ENCODE measurements at places on chromosomes 11 and 22.

- no peak for DNase-seq
These were observed 25.2 kb downstream of the NRXN2 start for GRCh38 chr11:64697663-64698375.

- DNase-seq = no peak
These were observed 117.4 kb upstream of the SERPIND1 start for GRCh38 chr22:20656516-20656901.

DNA sequence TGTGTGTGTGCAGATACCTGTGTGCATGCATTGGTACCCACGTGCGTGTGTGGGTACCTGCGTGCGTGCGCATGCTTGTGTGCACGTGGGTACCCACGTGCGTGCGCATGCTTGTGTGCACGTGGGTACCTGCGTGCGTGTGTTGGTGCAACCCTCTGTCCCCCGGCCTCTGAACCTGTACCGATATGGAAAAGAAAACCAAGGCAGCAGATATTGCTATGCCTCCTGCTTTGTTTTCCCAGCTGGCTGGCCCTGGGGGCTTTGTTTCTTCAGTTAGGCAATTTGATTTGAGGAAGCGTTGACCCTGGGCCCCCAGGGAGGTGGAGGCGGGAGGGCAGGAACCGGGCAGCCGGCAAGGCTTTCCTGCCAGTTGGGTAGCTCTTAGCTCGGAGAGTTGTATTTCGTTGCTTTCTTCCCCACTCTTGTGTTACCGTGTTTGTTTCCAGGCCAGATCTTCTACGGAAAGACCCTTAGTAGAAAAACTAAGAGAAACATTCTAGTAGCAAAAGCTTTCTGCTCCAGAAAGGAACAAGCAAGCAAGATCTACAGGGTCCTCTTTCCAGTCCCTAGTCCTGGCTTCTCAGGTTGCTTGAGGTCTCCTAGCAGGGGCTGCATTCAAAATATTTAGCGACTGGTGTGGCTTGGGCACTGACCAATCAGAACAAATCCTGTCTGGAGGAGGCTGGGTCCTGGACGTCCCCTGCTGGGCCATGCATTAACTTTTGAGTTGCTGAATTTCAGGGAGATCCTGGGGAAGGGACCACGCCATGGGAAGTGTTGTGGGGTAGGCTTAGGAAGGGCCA is 26.3 kb upstream of the SORL1-AS1 start:
- no peak for DNase-seq

DNA sequence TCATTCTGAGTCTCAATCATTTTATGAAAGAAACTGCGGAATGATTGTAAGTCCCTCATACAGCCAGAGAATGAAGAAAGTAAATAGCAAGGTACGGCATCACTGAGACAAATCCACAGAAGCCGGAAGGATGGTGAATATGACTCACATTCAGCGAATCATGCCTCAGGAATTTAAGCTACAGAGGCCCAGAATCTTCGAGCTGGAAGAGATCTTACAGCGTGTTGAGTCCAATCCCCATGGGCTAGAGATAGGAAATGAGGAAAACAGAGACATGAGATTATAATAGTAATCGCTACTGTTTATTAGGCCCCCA is 173.2 kb downstream of the KIF18A start:
- no peak for DNase-seq

DNA sequence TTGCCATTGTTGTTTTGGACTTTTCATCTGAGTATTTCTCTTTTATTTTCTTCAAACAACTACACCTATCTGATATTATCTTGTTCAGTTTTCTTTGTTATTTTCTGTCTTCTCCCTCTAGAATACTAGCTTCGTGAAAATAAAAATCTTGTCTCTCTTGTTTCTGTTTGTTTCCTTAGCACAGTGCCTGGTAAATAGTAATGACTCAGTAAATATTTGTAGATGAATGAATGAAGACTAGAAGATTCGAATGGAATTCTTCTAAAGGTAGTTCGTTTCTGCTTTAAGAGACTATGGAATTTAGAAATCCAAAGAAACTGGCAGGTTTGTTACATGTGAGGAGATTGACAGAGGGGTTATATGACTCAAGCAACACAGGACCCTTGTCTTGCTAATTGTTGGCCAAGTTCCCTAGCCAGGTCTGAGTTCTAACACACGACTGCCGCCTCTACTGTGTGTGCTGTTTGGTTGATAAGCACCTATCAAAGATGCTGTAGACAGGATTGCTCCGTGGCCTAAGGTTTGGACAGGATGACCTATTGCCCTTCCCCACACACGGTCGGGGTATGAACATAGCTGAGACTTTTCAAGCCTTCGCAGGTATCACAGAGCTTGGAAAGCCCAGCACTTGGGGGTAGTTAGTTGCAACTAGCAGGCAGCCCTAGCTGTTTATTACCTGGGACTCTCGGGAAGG is 831 bp upstream of the TMEM135 start:
- DNase-seq = peak; percentile 12

DNA sequence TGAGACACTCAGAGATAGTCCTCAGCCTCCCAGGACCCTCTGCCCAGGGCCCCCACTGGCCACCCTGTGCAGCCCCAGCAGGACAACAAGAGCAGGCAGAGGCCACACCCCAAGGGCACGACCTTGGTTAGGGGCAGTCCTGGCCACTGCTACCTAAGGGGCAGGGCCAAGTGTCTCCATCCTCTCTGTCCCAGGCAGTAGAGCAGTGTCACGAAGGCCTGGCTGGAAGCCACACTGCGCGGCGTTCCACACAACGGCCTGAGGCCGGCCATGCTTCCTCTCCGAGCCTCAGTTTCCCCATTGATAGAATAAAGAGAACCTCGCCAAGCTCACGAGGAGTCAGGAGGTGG is 1074.3 kb downstream of the BRD1 start:
- DNase-seq = no peak

- DNase-seq = no peak
These were observed 21.6 kb upstream of the NUP160 start for GRCh38 chr11:47869544-47870393.

DNA sequence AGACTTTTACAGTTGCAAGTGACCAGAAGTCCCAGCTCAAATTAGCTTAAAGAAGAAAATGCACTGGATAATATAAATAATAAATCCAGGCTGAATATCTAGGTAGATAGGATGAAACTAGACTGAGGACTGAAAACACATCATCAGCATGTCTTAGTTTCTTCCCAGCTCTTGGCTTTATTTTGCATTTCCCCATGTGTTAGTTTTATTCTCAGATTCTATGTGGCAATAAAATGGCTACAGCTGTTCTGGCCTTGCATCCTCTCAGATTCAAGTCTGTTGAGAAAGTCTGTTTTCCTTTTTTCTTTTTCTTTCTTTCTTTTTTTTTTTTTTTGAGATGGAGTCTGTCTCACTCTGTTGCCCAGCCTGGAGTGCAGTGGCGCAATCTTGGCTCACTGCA is 22.6 kb upstream of the CAT start:
- no peak for DNase-seq

DNA sequence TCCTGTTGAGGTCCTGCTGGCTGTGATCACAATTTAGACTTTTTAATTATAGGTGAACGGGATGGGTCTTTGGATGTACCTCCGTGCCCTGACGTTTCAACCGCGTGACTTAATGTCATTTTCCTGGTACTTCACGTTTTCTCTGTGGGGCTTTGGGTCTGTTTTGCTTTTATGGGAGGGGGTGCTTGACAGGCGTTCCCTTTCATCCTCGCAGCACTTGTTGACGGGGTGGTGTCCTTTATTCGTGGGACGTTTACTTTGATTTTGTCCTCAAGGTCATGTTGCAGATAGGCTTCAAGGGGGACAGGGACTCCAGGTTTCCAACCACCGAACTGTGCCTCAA is 994 bp downstream of the PPP6R3 start:
- DNase-seq = no peak

DNA sequence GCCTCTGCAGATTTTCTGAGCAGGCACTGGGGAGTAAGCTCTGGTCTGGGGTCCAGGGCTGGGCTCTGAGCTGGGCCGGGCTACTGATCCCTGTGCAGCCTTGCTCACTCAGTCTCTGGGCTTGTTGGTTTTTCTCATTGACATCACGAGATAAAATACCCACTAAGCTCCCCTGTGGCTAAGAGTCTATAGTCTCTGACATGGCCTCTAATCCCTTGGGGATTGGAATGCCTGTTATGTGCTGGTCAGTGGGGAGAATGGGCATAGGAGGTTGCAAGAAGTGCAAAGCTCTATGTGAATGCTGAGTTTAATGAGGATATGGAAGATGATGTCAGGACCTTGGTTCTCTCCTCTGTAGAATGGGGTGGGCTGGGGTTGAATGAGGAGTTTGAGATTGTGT is 23.3 kb downstream of the ELF5 start:
- DNase-seq = no peak

GRCh38 chr11:24238771-24239645 is 257.8 kb upstream of the LUZP2 start:
- no peak for DNase-seq

DNA sequence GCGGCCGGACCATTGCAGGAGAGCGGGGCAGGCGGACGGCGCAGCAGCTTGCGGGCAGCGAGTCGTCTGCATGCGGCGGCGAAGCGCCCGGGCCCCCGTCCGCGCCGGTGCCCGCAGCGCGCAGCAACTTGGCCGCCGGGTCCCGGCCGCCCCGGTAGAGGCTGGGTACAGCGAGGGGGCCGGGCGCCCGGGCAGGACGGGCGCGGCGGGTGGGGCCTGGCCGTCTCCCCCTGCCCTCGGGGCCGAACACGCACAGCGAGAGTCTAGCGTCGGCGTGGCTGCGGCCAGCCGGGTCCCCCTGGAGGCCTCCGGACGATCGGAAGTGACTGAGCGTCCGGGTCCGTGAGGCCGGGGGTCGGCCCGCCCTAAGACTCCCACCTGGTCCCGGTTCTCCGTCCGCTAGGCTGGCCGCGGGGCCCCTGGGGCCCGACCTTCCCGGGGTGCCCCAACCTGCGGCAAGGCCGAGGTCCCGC is 775 bp upstream of the TRABD start:
- DNase-seq = no peak

DNA sequence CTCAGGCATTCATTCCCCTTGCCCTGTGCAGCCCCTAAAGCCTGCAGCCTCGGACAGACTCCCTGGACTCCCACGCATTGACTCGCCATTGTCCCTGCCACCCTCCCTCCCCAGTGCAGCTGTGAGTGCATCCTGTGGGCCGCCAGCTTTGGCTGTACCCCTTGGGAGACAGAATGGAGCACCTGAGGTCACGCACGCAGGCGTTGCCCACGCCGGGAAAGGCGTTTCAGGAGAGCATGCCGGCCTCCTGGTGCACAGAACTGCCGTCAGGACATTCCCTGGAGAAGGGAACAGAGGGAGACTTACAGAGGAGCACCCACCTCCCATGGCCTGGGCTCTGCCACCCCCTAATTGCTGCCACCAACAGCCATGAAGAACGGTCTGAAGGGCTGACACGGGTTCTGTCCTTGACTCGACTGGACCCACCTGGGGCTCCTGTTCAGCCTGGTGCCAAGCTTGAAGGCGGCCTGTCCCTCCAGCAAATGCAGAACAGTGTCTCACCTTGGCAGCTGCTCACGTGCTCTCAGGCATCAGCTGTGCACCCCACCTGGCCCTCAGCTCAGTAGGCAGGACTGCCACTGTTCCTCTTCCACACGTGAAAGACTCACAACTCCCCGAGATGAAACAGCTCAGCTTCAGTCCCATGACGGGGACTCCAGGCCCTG is 503.8 kb downstream of the BRD1 start:
- DNase-seq = no peak

- DNase-seq = peak; percentile 64
These were observed 52.5 kb downstream of the TRIM44 start for GRCh38 chr11:35714882-35715627.

- peak; percentile 72 for DNase-seq
These were observed 1.9 kb downstream of the POLD4 start for GRCh38 chr11:67351275-67352005.

DNA sequence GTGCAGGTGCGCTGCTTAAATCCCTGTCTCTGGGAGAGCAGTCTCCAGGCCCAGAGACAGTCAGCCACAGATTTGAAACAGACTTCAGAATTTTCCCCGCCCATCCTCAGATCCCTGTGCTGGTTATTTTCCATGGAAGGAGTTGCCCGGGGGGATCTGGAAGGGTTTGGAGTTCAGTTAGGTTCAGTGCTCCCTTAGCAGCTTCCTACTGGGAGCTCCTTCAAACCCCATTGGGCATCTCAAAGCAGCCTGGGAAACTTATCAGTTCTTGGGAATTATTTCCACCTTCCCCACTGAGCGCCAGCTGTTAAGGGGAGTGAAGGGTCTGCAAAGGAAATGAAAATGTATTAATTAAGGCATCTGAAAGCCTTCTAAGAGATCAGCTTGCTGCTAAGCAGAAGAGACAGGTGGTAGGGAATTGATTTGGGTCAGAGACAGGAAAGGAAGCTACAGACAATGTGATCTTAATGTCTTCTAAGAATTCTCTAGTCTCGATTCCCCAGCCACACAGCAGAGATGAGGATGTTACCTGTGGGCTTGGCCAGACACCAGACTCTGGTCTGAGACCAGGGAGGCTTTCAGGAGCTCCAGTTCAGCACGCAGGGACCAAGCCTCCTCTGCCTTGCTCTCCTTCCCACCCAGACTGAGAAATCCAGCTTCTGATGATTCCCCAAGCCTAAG is 106.2 kb upstream of the TBCEL start:
- no peak for DNase-seq

GRCh38 chr11:120303004-120303637 is 22.0 kb upstream of the TLCD5 start:
- peak; percentile 74 for DNase-seq

DNA sequence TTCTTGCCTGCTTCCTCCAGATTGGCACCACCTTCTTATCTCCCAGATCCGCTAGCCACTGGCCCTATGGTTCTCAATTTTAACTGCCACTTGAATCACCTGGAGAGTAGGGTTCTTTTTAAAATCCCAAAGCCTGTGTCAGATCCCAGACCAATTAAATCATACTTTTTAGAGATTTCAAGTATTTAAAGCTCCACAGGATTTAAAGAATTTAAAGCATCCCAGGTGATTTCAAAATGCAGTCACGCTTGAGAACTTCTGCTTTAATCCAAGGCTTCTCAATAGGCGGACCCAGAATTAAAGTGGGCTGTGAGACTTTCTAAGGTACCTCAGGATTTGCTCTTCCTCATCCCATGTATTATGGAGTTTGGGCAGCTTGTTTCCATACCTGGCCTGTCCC is 400.0 kb downstream of the SOX6 start:
- DNase-seq = no peak

DNA sequence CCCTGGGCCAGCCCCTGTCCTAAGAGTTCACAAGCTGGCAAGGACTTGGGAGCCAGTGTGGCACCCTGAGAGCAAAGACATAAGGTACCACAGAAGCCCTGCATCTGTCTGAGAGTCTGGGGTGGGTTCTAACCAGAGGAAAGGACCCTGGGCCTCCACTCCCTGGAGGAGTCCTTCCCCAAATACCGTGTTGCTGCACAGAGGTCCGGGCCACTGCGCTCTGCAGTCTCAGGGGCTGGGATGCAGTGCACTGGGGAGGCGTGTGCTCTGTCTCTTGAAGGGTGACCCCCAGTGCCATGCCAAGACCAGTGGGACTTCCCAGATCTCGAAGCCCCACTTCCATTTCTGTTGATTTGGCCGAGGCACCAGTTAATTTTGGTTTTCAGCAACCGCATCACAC is 4.3 kb upstream of the SH3BP1 start:
- DNase-seq = no peak

DNA sequence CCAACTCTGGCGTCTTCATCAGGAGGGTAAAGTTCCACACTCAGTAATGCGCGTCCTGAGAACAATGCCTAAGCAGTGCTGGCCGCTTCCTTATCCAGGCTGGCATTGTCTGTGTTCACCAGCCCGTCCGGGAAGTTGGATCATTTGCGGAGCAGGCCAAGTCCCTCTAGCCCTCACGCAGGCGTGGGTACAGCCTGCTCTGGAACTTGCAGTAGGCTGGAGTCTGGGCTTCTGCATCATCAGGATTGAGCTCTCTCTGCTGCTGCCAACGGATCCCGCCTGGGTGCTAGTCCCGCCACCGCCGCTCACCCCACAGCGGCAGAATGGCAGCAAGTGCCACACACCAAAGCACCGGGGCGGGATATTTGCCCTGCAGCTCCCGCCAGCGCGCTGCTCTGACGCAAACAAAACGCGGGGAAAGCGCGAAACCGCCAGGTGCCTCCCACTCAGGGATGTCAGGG is 29.0 kb downstream of the GLYATL1 start:
- no peak for DNase-seq
